ENCODE measurements at places on chromosomes 3 and 15. TPM values are rescaled to one million over a fixed set of nuclear protein-coding genes. Genes with fewer than 3 reads are reported as not detected.

The SPESP1 gene
- not detected for total RNA-seq

DNA sequence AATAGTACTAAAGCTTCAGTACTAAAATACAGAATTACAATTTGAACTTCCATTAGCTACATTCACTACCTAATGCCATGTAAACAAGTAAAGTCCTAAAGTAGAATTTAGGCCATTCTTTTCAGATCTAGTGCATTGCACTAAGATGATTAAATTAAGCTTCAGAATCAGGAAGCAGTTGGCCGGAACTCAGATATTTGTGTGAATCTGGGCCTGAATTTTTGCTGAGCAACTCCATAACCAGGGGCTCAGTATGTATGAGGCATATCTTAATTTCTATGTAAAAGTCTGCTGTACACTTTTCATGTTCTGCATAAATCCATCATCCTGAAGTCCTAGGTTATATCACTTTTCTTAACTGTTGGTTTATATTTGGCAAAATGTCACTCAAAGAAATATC is 246.4 kb downstream of the RBMS3 start:
- H3K4me3 ChIP-seq, result no peak overlapping the region
- no peaks in the 10 kb centered on the region for H3K36me3 ChIP-seq
- no peak for DNase-seq
- no peaks in the 10 kb centered on the region for H3K27me3 ChIP-seq

- no peak overlapping the region for H3K27ac ChIP-seq
- H3K4me1 ChIP-seq, result peaks cover 3% of the 10 kb centered on the region
- no peaks in the 10 kb centered on the region for H3K36me3 ChIP-seq
- no peak overlapping the region for H3K4me3 ChIP-seq
Measured at GRCh38 chr15:66765478-66766281, 63.6 kb downstream of the SMAD6 start.

DNA sequence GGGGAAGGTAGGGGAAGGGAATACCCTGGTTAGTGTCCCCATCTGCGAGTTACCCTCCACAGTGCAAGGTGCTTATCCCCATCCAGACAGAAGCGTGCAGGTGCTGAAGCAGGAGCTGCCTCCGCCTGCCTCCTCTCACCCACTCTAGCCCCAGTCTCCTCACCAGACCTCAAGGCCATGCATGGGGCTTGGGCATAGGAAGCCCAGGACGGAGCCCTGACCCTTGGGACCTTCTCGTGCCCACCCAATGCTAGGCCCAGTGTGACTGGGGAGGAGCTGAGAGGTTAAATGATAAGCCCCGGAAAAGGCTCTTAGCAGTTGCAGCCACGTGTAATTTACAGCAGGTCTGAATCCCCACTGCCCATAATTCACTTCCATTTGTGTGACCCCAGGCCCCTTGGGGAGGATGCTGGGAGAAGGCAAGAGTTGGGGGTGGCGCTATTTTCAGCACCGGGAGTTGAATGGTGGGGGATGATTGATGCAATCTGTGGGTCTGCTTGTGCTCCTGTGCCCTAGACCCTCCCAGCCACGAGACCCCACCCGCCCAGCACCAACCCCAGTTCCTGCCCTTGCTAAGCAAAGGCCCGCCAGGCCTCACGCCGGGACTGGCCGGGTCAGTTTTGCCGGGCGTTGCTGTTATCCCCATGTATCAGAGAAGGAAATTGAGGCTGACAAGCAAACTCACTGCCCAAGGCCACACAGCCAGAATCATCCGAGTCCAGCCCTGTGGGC is 14.5 kb upstream of the PLXND1 start:
- peaks cover 2% of the 10 kb centered on the region for H3K4me1 ChIP-seq
- no peaks in the 10 kb centered on the region for H3K27me3 ChIP-seq
- H3K4me3 ChIP-seq, result no peak overlapping the region
- DNase-seq, result no peak
- H3K36me3 ChIP-seq, result no peaks in the 10 kb centered on the region
- H3K27ac ChIP-seq, result no peak overlapping the region

All from H9 (cell line).